ENCODE measurements at places on chromosomes 7 and 10.

GRCh38 chr10:12097791-12098190, 29.0 kb downstream of the DHTKD1 start:
- DNase-seq = no peak

GRCh38 chr10:97069576-97070362, 116.0 kb downstream of the SLIT1 start:
- no peak for DNase-seq

DNA sequence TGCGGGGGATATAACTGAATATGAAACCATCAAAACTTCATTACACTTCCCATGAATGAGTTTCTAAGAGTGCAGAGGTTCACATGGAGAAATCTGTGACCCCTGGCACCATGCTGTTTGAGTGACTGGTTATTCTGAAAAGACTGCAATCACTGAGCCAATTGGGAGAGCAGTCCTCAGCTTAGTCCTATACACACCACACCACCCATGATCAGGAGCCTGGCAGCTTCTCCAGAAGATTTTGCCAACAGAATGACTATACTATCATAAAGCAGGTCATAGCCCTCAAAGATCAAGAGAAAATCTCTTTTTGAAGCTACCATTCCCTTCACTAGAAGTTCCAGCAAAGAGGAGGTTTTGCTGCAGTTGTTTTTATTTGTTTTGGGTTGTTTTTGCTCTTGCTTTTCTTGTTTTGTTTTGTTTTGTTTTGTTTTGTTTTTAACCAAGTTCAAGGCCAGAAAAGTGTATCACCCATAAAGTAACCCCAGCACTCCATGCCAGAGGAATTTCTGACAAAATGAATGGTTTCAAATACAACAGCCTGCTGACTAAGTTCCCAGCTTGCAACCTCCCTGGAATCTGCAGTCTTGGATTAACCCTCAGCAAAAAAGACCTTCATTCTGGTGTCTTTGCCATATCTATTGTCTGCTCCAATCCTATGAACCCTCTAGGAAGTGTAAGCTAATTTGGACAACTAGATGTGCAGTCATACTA, 19.7 kb upstream of the HGF start:
- no peak for DNase-seq

DNA sequence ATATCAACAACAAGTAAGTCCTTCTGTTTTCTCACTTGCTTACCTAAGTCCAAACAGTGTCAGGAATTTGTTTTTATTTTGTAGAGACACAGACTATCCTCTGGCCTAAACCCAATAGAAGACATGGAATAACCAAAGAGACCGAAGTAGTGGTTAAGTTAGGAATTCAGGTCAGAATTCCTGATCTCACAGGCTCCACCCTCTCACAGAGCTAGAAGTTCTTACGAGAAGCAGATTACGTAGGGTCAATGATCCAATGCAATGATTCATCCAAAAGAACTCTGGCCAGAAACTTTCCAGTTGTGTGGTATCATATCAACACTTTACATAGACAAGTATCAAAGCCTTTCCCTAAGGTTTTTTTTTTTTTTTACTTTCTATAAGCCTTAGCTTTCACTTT, 73.8 kb downstream of the IQUB start:
- DNase-seq = no peak

- no peak for DNase-seq
These were observed 134.5 kb downstream of the TRIL start for GRCh38 chr7:28823582-28823981.

- no peak for DNase-seq
These were observed 20.7 kb downstream of the ANK3 start for GRCh38 chr10:60368875-60369546.

GRCh38 chr7:42348631-42349030, 111.6 kb upstream of the GLI3 start:
- no peak for DNase-seq

- DNase-seq = no peak
These were observed 16.1 kb downstream of the PAPOLB start for GRCh38 chr7:4845740-4846142.

GRCh38 chr10:78814407-78814806, 254.4 kb upstream of the ZMIZ1 start:
- no peak for DNase-seq

GRCh38 chr10:75922435-75922834, 491.0 kb downstream of the LRMDA start:
- no peak for DNase-seq

GRCh38 chr10:113131613-113132261, 181.7 kb downstream of the TCF7L2 start:
- DNase-seq = no peak
